Foreskin keratinocyte (primary cell): ENCODE measurements at places on chromosomes 13 and 19. TPM values are rescaled to one million over a fixed set of nuclear protein-coding genes. Genes with fewer than 3 reads are reported as not detected.

DNA sequence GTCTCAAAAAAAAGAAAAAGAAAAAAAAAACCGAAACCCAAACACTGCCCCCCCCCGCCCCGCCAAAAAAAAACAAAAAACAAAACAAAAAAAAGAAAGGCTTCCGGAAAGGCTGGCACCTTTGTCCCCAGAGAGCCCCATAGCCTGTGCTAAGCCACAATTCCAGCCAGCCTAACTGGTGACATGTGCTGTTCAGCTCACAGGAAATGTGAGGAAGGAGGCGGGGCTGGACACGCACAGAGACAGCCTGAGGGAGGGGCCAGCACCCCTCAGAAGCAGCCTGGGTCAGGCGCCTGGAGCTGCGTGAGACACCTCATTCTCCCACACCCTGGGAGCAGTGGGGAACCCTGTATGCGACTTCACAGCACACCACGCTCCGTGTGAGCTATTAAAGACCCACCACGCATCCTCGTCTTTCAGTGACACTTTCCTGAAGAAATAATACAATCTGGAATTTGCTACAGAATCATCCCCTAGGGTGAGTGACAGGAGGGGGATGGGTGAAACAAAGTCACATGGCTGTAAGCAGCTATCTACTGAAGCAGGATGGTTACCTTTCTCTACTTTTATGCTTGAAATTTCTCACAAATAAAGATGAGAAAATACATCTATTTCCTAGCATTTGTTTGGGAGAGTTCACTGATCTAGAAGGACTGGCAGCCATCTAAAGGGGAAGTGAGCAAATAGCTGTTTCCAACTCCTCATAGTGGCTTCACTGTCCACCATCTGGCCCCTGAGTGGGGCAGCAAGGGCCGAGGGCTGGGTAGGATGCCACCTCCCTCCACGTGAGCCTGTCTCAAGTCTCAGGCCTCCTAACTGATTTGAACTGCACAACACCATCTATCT, 12.3 kb upstream of the SLC35E1 start:
- DNase-seq = peak; percentile 62

DNA sequence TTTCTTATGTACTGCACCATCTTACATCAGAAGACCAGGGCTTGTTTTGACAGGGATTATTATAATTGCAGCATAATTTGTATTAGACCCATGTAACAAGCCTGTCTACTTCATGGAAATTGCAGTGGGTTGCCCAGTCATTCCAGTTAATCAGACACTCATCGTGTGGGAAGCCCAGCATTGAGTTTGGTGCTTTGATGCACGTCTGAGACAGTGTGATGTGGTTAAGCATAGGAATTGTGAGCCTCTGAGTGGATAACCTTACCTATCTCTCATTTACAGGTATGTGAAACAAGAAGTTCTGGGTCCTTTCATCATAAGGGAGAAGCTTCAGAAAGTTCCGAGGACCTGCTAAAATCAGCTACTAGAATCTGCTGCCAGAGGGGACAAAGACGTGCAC, 12.8 kb downstream of the RGCC start:
- no peak for DNase-seq

DNA sequence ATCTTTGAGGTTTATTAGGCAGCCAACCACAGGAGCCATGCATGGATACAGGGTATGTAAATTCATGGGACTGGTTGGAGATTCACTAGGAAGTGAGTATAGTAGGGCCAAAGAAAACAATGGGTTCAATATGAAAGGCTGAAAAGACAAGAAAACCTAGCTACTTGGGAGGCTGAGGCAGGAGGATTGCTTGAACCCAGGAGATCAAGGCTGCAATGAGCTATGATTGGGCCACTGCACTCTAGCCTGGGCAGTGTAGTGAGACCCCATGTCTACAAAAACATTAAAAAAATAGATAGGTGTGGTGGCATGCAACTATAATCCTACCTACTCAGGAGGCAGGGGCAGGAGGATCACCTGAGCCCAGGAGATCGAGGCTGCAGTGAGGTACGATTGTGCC, 10.3 kb upstream of the SLC1A5 start:
- no peak for DNase-seq

TLE2 gene
- 1.8 and 2.5 TPM in 2 replicates for polyA plus RNA-seq

VSTM1 gene
- polyA plus RNA-seq = not detected in 2 replicates

ZNF460 gene
- polyA plus RNA-seq = 0.30 and 0.47 TPM in 2 replicates
